ENCODE measurements at places on chromosomes 5 and 9. TPM values are rescaled to one million over a fixed set of nuclear protein-coding genes. Genes with fewer than 3 reads are reported as not detected.
A peak's percentile ranks its signal among the peaks of the same experiment; 100 is the strongest.

The CATSPER3 gene
- 0.62 TPM for total RNA-seq

The SMIM33 gene
- total RNA-seq, result not detected

The C5orf52 gene
- not detected for total RNA-seq

GRCh38 chr9:37995348-37995737, 73.7 kb downstream of the SHB start:
- peak; percentile 18 for ATAC-seq

DNA sequence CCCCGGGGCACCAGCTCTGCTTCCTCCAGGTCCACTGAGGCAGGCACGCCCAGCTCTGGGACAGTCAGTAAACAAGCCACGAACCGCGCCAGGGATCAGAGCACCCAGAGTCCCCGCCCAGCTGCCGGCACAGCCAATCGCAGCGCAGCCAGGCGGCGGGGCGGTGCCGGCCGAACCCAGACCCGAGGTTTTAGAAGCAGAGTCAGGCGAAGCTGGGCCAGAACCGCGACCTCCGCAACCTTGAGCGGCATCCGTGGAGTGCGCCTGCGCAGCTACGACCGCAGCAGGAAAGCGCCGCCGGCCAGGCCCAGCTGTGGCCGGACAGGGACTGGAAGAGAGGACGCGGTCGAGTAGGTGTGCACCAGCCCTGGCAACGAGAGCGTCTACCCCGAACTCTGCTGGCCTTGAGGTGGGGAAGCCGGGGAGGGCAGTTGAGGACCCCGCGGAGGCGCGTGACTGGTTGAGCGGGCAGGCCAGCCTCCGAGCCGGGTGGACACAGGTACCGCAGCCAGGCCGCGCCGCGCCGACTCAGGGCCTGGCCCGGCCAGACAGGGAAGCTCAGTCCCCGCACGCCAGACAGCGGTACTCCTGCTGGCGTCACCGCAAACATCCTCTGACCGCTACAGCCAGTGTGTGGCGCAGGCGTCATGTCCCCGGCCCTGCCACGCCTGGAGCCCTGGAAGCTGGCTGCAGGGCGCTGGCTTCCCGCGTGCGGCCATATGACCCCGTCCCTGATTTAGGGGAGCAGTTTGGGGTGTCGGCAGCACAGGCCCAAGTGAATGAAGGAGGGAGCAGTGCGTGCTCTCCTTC, at the start of gene CTSL:
Gene CTSL (plus strand): TSS at position 220 of the 810 bp plus-strand sequence. CDS start 1,485 bp downstream, outside the sequence.
- peak; percentile 97 for ATAC-seq

GRCh38 chr9:120710110-120710981, 3.9 kb downstream of the MEGF9 start:
- no peak for ATAC-seq

DNA sequence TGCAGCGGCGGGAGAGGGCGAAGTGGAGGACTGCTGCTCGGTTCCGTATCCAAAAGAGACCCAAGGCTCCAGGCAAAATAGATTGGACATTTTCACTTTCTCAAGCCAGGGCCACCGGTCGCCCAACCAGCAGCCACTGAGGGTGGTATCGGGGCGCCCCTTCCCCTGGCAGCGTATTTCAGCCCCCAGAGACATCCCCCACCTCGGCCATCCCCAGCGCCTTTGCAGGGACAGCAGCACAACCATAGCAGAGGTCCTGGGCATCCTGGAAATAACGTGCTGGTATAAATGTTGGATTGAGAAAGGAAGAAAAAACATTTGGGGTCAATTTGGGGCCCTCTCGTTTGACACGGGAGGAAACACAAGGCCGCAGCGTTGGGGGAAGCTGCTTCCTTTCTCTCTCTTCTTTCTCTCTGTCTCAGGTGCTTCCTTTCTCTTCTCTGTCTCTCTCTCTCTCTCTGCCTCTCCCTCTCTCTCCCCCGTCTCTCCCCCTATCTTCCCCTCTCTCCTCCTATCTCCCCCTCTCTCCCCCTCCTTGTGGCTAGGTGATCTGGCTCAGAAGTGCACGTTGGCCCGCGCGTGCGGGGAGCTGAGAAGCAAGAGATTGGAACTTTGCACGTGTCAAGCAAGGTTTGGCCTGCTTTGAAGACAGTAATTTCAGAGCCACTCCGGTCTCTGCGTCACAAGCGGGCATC, 624 bp upstream of the RETREG1 start:
- ATAC-seq, result no peak

DNA sequence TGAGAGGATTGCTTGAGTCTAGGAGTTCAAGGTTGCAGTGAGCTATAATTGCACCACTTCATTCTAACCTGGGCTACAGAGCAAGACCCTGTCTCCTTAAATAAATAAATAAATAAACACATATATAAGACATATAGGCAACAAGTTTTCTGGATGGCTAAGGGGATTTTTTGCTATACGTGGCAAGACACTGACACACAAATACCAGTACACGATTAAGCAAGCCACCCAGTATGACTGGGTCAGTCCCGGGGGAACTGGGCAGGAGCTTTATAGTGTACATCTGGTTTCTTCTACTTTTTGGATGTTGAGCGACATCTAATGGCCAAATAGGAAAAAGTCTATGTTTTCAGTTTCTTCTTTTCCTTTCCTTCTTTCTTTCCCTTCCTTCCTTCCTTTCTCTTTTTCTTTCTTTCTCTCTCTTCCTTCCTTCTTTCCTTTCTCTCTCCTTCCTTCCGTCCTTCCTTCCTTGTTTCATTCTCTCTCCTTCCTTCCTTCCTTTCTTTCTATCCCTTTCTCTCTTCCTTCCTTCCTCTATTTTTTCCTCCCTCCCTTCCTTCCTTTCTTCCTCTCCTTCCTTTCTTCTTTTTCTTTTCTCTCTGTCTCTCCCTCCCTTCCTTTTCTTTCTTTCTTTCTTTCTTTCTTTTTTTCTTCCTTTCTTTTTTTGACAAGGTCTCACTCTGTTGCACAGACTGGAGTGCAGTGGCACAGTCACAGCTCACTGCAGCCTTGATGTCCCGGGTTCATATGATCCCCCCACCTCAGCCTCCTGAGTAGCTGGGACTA, 47.0 kb upstream of the PLIN2 start:
- peak; percentile 89 for ATAC-seq

Measured in gastroesophageal sphincter (tissue), 4 donors.